ENCODE measurements at places on chromosomes 12 and 14. TPM values are rescaled to one million over a fixed set of nuclear protein-coding genes. Genes with fewer than 3 reads are reported as not detected.

DNA sequence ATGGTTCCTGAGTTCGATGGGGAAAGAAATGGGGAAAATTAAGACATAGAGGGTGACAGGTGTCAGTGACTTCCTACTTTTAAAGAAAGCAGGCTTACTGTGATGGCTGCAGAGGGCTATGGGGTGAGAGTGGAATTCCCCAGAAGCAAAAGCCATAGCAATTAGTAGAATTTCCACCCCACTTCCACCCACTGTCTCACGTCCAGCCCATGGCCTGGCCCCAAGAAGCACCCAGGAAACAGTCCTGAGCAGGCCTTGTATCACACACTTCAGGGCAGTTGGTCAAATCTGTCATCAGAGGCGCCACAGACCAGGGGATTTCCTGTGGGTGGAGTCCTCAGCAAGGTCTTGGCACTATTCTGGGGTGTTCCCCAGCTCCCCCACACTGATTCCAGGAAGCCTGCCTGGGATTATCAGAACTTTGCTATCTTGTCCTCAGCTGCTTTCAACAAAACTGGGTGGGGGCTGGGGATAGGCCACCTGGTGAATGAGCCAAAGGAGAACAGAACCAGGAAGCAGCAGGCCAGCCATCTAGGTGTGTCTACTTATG lies 120.1 kb upstream of the CCND2 start:
- DNase-seq: no peak

CTSG gene
- not detected for total RNA-seq

- no peak for DNase-seq
Measured at GRCh38 chr14:76500011-76500410, 124.1 kb downstream of the ESRRB start.

FAM181A gene
- total RNA-seq: not detected

PIK3C2G gene
- 1.6 TPM for total RNA-seq

DNA sequence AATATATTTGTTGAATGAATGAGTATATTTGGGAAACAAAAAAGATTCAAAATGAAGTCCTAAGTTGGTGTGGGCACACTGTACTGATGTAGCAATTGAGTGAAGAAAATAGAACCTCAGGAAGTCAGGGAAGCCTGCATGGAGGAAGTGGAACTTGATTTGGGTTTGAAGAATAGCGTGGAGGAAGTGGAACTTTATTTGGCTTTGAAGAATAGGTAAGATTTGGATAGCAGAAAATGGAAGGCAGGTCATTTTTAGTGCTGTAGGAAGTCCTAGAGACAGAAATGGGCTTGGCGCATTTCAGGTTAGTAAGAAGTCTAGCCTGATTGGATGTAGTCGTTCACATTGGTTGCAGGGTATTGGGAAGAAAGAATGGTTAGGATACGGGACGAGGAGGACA lies 5.4 kb downstream of the C12orf75 start:
- DNase-seq: no peak

- peak; percentile 76 for DNase-seq
Measured at GRCh38 chr14:61598980-61599379, 96.3 kb upstream of the HIF1A start.

DNA sequence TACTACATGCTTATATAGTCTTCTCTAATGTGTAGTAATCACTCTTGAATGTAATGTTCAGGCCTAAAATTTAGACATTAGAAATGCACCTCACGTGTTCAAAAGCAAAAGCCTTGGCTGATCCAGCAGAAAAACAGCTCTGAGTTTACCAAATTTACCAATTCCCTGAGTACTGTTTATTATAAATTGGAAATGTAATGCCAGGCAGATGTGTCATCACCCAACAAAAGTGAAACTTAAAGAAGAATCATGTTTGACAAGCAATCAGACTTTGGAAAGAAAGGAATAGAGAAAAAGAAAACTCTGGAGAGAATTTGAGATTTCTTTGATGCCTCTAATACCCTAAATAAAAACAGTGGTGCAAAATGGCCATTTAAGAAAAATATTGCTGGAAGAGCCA lies 26.5 kb upstream of the STRAP start:
- no peak for DNase-seq

C14orf39 gene
- total RNA-seq: under 0.01 TPM
